ENCODE measurements at places on chromosomes 5 and 9.

GRCh38 chr5:179858586-179859427 lies at the start of gene MRNIP:
Gene MRNIP, minus strand, starts transcription at chr5:179858817. Its CDS starts 21 bp downstream, at chr5:179858796.
- peak; percentile 93 for DNase-seq

- DNase-seq, result no peak
Measured at GRCh38 chr5:31585166-31585894, 53.2 kb downstream of the C5orf22 start.

DNA sequence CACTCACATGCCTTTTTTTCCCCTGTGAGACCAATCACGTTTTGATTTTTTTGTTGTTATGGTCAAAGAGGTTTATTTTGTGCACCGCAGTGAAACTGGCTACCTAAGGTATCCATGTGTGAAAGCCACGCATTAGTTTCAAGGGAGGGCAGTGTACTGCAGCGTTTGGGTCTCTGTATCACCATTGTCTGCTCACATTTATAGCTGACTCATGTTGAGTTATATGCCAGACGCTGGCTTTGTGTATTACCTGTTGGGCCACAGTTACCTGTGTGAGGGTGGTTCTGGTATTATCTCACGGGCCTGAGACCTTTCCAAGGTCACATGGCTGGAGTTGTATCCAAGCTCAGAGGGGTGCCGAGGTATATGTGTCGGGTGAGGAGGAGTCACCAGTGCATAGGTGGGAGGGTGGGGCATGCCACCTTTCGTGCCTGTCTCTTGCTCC lies 75.8 kb downstream of the ARHGAP26 start:
- no peak for DNase-seq

DNA sequence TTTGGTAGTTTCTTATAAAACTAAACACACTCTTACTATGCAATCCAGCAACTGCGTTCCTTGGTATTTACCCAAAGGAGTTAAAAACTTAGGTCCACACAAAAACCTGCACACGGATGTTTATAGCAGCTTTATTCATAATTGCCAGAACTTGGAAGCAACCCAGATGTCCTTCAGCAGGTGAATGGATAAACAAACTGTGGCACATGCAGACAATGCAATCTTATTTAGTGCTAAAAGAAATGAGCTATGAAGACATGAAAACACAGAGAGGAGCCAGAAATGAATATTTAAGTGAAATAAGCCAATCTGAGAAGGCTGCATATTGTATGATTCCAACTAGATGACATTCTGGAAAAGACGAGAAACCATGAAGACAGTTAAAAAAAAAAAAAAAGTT lies 10.7 kb downstream of the WNK2 start:
- DNase-seq, result no peak

DNA sequence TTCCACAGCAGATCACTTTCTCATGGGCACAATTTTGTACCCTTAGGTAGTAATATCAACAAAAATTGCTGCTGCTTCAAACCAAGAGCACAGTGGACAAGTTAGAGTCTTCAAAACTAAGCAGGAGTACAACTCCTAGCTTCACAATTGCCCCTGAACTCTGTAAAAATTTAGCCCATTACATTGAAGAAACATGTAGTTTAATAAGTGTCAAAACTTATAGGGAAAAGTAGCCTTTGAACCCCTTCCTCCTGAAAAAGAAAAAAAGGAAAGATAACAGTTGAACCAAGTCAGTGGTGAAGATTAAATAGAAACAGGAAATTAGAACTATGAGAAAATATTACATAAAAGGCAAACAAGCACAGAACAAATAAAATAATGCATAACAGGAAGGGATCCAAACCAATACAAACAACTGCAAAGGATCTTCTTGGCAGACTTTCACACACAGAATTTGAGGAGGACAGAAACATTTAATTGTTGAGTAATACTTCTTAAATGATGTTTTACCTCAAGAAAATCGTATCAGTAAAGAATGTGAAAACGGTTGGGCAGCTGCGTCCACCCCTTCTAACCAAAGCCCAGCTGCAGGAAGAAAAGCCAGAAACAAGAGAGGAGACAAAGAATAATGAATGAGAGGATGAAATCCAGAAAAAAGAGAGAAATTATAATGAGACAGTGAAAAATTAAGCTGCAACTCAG lies 636.0 kb downstream of the NR2F1-AS1 start:
- DNase-seq, result no peak

DNA sequence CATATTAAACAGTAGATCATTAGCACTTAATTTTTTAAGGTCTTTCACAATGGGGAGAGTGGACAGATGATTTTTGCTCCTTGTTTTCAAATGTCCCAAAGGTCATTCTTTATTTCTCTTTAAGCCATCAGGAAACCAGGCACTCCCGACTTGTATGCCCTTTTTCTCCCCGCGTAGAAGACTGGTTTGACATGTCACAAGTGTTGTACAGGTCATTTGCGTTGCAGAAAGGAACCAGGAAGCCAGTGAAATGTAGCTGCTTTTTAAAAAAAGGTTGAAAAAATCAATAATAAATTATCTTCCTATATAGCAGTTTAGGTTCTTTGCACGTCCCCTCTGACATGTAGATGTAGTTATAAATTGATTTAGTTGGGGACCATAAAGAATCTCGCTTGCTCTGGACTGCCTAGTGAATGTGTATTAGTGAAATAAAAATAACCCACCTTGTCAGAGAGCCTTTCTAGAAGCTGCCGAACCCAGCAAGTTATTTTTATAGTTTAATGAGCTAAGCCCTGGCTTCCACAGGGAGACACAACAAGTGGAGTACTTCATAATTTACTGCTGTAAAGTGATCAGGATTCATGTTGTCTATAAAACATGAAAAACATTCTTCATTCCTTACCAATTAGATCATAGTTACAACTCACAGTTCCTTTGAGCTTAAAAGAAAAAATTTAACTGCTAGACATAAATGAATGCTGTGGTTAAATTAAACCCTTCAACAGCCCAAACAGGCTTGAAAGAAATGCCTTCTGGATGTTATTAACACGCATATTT lies 404.6 kb downstream of the CSNK1G3 start:
- DNase-seq, result no peak

GRCh38 chr9:134455934-134456755 lies 129.9 kb downstream of the RXRA start:
- DNase-seq, result peak; percentile 76

DNA sequence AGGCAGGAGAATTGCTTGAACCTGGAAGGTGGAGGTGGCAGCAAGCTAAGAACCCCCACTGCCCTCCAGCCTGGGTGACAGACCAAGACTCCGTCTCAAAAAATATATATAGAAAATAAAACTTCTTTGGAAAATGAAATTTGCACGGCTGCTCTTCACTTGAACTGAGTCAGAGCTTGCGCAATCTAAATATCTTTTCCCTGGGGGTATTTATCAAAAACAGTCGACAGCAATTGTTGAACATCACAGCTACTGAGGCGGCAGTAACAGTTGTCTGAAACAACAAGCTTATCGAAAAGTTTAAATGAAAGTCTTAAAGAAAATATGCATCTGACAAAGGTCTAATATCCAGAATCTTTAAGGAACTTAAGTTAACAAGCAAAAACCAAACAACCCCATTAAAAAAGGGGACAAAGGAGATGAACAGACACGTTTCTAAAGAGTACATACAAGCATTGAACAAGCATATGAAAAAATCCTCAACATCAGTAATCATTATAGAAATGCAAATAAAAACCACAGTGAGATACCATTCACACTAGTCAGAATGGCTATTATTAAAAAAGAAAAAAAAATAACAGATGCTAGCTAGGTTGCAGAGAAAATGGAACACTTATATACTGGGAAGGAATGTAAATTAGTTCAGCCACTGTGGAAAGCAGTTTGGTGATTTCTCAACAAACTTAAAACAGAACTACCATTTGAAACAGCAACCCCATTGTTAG lies 153.6 kb upstream of the CDH9 start:
- no peak for DNase-seq

GRCh38 chr9:88957526-88957925 lies 33.7 kb upstream of the S1PR3 start:
- no peak for DNase-seq

- DNase-seq, result no peak
Measured at GRCh38 chr9:134055981-134056461, 11.8 kb downstream of the BRD3 start.

GRCh38 chr5:160837211-160837610 lies 14.8 kb downstream of the ATP10B start:
- DNase-seq, result no peak

GRCh38 chr5:159916841-159917761 lies 819 bp downstream of the ADRA1B start:
- DNase-seq, result no peak

DNA sequence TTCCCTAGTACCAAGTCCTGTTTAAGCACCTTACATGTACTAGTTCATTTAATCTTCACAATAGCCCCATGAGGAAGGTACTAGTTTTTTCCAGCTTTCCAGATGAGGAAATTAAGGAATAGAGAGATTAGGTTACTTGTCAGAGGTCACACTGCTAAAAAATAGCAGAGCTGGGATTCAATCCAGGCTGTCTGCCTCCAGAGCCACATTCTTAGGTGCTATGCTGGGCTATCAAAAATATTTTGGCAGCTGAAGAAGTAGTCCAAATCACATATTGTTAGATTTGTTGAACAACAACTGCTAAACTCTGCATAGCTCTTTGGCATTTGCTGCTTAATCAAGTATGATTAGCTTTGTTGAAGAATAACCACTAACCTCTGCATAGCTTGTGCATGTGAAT lies 591.5 kb upstream of the KLF4 start:
- no peak for DNase-seq

- no peak for DNase-seq
Measured at GRCh38 chr5:142826093-142826492, 55.9 kb downstream of the ARHGAP26 start.

DNA sequence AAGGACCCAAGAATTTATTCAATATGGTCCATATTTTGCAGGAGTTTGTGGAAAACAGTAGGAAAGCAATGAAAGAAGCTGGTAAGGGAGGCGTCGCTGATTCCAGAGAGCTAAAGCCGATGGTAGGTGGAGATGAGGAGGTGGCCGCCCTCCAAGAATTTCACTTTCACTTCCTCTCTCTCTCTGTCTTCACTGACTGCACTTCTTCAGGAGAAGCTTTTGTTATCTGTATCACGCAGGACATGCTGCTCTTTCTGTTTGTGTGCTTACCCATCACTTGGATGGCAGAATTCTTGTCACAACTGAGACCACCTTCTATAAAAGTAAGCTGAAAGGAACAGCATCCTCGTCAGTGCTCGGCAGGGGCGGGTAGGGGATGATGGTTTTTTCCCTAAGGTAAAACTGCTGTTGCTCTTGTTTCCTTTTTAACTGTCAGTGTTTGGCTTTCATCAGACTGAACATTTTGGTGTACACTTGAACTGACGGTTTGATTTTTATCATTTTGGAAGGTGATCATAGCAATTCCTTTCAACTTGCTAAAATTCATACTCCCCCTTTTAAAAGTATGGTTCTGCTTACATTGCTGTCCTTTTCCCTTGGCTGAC lies 62.4 kb upstream of the FSD1L start:
- peak; percentile 50 for DNase-seq

DNA sequence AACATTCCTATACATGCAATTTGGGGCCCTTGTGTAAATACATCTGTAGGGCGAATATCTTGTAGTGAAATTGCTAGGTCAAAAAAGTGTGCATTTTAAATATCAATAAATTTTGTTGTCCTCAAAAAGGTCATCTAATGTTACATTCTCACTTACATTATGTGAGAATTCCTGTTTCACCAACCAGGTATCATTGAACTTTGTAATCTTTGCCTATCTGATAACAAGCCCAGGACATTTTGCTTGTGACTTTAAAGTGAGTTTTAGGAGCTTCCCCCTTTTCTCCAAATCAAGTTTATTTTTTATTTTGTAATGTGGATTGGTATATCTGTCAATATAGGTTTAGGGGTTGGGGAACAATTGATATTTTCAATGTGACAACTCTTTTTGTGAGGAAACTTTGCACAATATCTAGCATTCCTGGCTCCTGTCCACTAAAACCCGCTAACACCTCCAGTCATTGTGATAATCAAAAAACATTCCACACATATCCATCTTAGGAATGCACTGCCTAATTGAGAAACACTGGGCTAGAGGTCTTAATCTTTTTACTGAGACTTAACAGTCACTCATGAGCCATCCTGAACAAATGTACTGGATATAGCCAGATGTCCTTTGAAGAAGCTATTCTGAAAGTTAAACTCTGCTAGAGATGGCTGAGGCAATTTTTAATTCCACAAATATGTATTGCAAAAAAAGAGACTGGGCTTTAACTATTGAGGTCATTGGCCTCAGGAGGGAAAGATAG lies 72.5 kb upstream of the SLC1A1 start:
- no peak for DNase-seq

DNA sequence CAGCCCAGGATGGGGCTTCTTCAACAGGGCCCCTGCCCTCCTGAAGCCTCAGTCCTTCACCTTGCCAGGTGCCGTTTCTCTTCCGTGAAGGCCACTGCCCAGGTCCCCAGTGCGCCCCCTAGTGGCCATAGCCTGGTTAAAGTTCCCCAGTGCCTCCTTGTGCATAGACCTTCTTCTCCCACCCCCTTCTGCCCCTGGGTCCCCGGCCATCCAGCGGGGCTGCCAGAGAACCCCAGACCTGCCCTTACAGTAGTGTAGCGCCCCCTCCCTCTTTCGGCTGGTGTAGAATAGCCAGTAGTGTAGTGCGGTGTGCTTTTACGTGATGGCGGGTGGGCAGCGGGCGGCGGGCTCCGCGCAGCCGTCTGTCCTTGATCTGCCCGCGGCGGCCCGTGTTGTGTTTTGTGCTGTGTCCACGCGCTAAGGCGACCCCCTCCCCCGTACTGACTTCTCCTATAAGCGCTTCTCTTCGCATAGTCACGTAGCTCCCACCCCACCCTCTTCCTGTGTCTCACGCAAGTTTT lies 23.6 kb downstream of the PCDHGC5 start:
- DNase-seq, result peak; percentile 92

DNA sequence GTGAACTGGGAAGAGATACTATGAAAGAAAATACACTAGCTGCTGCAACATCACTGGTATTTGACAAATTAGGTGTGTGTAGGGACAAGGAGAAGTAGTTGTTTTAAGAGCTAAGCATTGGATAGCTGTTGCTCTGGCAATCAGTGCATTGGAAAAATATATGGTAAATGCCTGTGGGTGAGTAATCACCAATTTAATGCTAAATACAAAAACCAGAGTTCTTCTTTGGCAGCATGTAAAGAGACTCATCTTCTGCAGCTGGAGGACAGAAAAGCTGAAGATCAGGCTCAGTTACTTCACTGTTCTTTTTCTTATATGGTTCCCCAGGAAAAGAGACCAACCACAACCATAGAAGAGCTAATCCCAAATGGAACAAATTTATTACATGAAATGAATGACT lies 201.8 kb upstream of the MPDZ start:
- no peak for DNase-seq

DNA sequence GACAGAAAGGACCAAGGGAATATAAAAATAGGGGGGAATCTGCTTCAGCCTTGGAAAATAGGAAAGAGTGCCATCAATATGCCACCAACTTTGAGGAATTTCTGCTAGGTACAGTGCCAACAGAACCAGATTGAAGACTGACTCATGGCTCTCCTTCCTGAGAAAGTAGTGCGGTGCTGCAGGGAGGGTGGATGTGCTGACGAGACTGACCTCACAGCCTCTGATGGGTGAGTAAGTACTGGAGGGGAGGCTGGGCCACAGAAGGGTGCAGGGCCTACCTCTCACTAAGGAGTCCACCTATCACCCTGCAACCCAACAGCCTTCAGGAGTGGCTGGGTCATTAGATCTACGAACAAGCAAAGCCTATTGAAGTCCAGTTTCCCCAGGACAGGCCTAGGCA lies 187.6 kb downstream of the GABBR2 start:
- DNase-seq, result no peak

GRCh38 chr9:128232528-128233428 lies 29.6 kb downstream of the DNM1 start:
- no peak for DNase-seq

- no peak for DNase-seq
Measured at GRCh38 chr5:156103155-156103885, 223.6 kb upstream of the SGCD start.

All from activated naive CD4-positive, alpha-beta T cell treated with anti-CD3 and anti-CD28 coated beads for 36 hours (primary cell).